ENCODE measurements at places on chromosomes 6 and 20.

- H3K4me3 ChIP-seq, result no peak overlapping the region
- peaks cover 15% of the 10 kb centered on the region for H3K36me3 ChIP-seq
- H3K4me1 ChIP-seq, result no peaks in the 10 kb centered on the region
- no peak for DNase-seq
These were observed 1.6 kb upstream of the ADIG start for GRCh38 chr20:38579219-38579910.

DNA sequence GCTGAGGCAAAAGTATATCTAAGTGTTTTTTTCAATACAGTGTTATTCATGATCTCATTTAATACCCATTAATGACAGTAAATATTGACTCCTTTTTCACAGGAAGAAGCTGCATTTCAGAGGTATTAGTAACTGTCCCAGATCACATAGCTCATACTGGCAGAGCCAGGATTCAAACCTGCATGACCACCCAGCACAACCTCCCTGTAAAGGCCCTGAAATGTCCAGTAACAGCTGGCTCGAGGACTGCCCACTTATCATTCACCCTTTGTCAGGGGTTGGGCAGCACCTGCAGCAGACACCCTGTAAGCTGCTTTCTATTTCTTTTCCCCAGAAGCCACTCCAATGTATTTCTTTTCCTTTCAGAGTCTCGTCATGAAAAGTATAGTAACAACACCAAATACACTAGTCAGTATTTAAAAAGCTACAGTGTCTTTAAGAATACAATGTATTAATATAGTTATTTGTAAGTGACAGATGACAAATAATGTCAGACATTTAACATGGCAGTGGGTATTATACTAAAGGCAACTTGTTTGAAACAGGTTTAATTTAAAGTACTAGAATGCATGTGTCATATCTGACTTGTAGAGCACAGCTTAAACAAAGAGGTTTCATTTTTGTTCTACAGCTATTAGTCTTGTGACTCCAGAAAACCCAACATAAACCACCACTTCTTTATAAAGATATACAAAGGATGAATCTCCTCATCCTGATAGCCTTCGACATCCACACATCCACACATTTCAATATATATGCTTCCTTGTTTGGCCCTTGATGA, 841.6 kb upstream of the GJE1 start:
- peak overlapping the region; percentile 55 for H3K27ac ChIP-seq
- H3K36me3 ChIP-seq, result no peaks in the 10 kb centered on the region
- no peaks in the 10 kb centered on the region for H3K4me1 ChIP-seq
- no peak for DNase-seq
- no peaks in the 10 kb centered on the region for H3K27me3 ChIP-seq

- no peak overlapping the region for H3K27ac ChIP-seq
- H3K36me3 ChIP-seq, result no peaks in the 10 kb centered on the region
- peaks cover 10% of the 10 kb centered on the region for H3K27me3 ChIP-seq
- H3K4me3 ChIP-seq, result no peak overlapping the region
- no peak for DNase-seq
- peaks cover 5% of the 10 kb centered on the region for H3K4me1 ChIP-seq
These were observed 384.4 kb upstream of the AGPAT4 start for GRCh38 chr6:161658211-161658610.

DNA sequence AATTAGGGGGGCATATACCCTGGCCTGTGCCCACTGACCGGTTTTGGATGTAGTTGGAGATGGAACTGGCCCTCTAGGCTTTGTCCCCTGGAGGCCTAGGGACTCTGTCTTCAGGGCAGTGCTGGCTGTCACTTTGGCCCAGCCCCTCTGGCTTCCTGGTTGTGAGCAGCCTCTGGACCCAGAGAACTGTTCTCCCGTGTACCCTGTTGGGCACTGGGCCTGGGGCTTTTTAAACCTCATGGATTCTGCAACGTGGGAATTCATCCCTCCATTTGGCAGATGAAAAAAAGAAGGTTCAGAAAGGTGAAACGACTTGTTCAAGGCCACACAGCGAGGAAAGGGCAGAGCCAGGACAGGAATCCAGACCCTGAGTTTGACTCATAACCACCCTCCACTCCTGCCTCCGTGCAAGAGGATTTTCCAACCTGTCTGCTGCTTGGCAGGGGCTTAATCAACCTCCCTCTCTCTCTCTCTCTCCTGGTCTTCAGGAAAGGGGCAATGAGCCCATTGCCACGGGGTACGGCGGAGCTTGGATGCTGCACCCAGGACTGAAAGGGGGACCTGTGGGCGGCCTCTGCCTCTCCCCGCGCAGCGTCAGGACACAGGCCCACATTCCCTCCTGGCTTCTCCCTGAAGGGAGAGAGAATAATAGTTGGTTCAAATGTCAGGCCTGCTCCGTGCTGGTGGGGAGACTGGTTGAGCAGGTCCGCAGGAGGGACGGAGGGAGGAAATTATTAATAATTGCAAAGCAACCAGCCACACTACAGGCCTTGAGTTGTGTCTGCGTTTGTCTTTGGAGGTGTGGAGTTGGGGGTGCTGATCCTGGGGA, 56.0 kb downstream of the CEBPB start:
- peak overlapping the region; percentile 98 for H3K27ac ChIP-seq
- H3K27me3 ChIP-seq, result no peaks in the 10 kb centered on the region
- peaks cover 30% of the 10 kb centered on the region for H3K4me1 ChIP-seq
- no peak for DNase-seq
- H3K36me3 ChIP-seq, result no peaks in the 10 kb centered on the region

- no peak overlapping the region for H3K27ac ChIP-seq
- no peak overlapping the region for H3K4me3 ChIP-seq
- H3K4me1 ChIP-seq, result no peaks in the 10 kb centered on the region
- DNase-seq, result no peak
These were observed 176.3 kb downstream of the KCNQ5 start for GRCh38 chr6:72798196-72798595.

GRCh38 chr6:106300944-106301343, 24.6 kb downstream of the ATG5 start:
- peaks cover 8% of the 10 kb centered on the region for H3K36me3 ChIP-seq
- no peaks in the 10 kb centered on the region for H3K27me3 ChIP-seq
- no peak for DNase-seq
- H3K4me3 ChIP-seq, result no peak overlapping the region

DNA sequence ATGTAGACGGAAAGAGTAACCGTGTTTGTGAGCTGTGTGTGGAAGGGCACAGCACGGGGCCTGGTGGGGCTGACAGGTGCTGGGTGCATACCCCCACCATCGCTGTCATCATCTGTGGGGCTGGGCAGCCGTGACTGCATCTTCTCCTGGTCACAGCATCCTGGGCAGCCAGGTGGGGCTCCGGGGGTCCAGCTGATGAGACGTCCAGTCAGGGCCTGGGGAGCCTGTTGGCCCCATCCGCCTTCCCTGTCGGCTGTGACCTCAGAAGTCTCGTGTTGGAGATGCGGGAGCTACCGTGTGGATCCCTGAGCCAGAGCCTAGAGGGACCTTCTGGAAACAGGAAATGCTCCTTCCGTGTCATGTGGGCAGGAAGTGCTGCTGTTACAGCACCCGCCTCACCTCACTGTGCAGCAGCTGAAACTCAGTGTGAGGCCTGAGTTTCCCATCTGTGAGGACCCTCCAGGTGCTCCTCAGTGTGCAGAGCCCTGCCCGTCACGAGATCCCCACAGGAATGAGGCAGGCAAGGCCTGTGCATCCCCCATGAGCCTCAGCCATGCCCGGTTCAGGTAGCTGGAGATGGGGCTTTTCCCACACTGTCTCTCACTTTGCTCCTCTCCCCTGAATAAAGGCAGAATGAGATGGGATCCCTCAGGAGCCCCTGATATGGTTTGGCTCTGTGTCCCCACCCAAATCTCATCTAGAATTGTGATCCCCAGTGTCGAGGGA, 108.7 kb downstream of the ERMARD start:
- peak; percentile 53 for DNase-seq
- H3K4me1 ChIP-seq, result no peaks in the 10 kb centered on the region
- no peak overlapping the region for H3K4me3 ChIP-seq
- H3K36me3 ChIP-seq, result no peaks in the 10 kb centered on the region
- peaks cover 8% of the 10 kb centered on the region for H3K27me3 ChIP-seq

GRCh38 chr6:124796464-124796970, 165.7 kb upstream of the RNF217 start:
- peaks cover 6% of the 10 kb centered on the region for H3K27me3 ChIP-seq
- H3K27ac ChIP-seq, result no peak overlapping the region
- no peaks in the 10 kb centered on the region for H3K36me3 ChIP-seq
- H3K4me3 ChIP-seq, result no peak overlapping the region
- no peak for DNase-seq
- H3K4me1 ChIP-seq, result peaks cover 15% of the 10 kb centered on the region

GRCh38 chr6:110951986-110952794, 6.3 kb upstream of the GTF3C6 start:
- H3K27ac ChIP-seq, result peak overlapping the region; percentile 64
- no peaks in the 10 kb centered on the region for H3K27me3 ChIP-seq
- H3K4me3 ChIP-seq, result no peak overlapping the region
- no peak for DNase-seq

GRCh38 chr6:73766040-73766439, 70.0 kb downstream of the CD109 start:
- H3K27ac ChIP-seq, result no peak overlapping the region
- H3K36me3 ChIP-seq, result no peaks in the 10 kb centered on the region
- H3K4me1 ChIP-seq, result no peaks in the 10 kb centered on the region
- no peak for DNase-seq
- H3K4me3 ChIP-seq, result no peak overlapping the region
- no peaks in the 10 kb centered on the region for H3K27me3 ChIP-seq

DNA sequence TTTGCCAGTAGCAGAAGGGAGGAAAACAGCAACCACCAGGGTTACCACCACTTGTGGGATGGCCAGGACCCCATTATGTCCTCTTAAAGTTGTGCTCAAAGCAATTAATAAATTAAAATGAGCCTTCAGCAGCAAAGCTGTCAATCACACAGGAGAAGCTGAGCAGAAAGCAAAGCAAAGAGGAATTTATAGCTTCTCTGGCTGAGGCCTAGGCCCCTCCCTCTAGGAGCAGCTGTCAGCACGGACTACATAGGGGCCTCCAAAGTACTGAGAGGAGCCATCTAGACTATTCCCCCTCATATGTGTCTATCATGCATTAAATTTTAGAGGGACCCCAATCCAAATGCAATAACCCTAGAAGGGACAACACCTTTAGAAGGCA, 6.4 kb downstream of the CCND3 start:
- peaks cover 22% of the 10 kb centered on the region for H3K36me3 ChIP-seq
- no peaks in the 10 kb centered on the region for H3K27me3 ChIP-seq
- no peak overlapping the region for H3K4me3 ChIP-seq
- H3K27ac ChIP-seq, result peak overlapping the region; percentile 64

DNA sequence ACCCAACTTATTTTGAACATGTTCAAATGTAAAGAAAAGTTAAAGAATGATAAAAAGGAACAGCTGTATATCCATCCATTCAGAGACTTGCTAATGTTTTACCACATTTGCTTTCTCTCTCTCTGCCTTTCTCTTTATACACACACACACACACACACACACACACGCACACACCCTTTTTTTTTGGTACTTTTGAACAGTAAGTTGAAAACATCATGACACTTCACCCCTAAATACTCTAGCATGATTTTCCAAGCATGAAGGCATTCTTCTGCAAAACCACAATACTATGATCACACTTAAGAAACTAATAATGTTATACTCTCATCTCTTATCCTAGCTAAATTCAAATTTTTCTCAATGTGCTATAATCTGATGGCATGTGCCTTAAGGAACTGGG, 192.3 kb downstream of the UTRN start:
- H3K36me3 ChIP-seq, result peaks cover 26% of the 10 kb centered on the region
- no peak overlapping the region for H3K27ac ChIP-seq
- H3K4me1 ChIP-seq, result no peaks in the 10 kb centered on the region
- no peaks in the 10 kb centered on the region for H3K27me3 ChIP-seq
- no peak overlapping the region for H3K4me3 ChIP-seq

Measured in type B pancreatic cell (in vitro differentiated cells).